ENCODE measurements at places on chromosomes 4 and X. TPM values are rescaled to one million over a fixed set of nuclear protein-coding genes. Genes with fewer than 3 reads are reported as not detected.

- no peak for DNase-seq
Observed at GRCh38 chr4:48467891-48468290, 15.3 kb upstream of the SLC10A4 start.

- DNase-seq = peak; percentile 5
Observed at GRCh38 chr4:54499308-54500074, 158.3 kb upstream of the KIT start.

DNA sequence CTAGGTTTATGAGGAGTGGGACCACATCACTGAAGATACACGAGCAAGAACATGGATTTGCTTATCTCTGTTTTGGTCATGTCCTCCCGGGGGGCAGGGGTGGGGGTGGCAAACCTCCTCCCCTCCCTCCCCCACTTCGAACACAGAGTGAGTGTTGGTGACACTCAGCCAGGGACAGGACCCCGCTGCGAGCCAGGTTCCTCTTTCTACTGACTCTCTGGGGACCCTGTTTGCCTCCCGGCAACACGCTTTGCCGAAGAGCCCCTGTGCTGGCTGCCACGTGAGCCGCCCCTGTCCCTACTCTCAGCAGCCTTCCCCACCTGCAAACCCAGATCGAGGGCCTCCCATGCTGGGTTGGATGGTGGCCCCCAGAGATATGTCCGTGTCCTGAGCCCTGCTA, 34.7 kb downstream of the P2RY8 start:
- no peak for DNase-seq

DNA sequence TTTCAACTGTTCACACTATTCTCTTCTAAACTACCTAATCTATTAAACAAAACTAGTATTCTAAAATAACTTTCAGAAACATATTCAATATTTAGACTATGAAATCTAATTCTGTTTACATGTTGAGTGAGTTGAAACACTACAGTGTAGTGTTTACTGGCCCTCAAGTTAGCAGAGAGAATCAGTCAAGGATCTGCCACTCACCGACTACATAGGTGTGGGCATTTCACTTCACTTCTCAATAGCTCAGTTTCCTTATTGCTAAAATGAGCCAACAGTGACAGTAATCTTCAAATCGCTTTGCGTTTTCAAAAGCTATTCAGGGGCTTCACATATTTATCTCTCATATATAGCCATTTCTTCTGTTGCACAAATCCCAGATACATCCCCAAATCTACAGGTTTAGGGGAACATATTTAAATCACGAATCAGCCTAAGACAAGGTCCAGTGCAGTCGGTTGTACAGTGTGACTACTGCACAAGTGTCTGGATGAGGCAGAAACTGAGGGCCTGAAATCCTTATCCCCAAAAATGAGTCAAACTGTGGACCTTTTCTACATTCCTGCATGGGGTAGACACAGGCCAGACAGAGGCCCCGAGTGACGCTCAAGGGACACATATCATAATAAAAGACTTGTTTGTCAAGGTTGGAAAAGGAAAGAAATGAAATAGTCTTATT, 129.8 kb downstream of the PPP3CA start:
- peak; percentile 22 for DNase-seq

- no peak for DNase-seq
Observed at GRCh38 chr4:4872314-4872903, 12.9 kb downstream of the MSX1 start.

DNA sequence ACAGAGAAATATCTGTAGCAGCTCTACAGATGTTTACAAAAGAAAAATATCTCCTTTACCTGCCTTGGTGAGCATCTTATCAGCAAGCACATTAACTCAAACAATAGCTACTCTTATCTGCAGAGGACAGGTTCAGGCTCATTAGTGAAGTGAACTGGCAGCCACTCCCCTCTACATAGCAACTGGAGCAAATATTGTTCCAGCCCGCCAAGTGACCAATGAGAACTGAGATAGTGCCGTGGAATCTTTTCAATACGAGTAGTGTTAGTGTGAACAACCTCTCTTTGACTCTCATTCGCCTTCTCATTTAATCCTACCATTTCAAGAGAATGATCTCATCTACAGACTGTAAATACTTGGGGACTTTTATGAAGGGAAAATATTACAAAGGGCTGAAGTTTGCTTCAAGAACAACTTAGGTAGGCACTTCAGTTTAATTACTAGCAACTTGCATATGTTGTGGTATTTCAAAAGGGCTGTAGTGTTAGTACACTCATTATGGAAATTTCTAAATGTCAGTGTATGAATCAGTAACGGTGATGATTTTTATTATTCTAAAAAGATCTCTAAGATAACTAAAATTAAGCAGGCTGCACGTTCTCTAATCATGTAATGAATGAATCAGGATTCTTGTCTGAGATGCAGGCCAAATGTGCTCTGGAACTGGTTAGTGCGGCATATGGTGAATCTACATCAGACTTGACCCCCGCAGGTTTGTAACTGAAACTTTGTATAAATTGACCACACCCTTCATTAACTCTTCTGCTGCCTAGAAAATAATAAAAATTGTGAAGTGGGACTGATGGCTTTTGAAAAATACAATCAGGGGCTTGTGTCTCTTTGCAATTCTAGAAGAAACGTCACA, 72.4 kb downstream of the PALLD start:
- no peak for DNase-seq

GRCh38 chr4:145679991-145680455, at the start of gene C4orf51:
TSS of gene C4orf51 (plus strand) at chr4:145680146. CDS start at chr4:145680204, 58 bp downstream.
- DNase-seq = peak; percentile 75

DNA sequence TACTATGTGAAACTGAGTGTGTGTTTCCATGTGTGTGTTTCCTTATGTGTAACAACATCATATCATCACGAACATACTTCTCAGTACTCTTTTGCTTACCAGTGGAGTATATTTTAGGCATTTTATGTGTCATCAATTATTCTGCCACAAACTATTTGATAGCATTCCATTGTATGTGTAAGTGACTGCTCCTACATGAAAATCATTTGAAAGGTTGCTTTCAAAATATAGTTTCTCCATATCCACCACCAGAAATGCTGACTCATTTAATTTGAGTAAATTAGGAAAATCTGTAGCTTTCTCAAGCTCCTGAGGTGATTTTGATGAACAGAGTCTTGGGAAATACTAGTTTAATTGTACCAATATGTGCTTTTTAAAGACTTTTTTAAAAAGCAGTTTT, 376.2 kb downstream of the PCDH18 start:
- peak; percentile 69 for DNase-seq

DNA sequence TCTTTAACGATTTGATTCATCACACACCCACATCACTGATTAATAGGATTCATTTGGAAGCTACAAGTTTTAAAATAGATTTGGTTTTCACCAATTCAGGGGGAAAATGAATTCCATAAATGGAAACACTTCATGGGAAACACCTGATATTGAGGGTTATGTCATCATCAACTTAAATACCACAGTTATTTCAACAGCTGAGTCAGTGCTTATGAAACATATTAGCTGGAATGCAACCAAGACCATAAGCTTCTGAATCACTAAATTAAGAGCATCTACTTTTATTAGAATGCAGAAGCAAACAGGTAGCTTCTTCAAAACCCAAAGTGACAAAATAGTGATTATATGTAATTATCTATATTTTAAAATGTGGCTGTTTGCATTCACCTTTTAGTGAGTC, 207.8 kb upstream of the DCAF8L1 start:
- DNase-seq = peak; percentile 86

DNA sequence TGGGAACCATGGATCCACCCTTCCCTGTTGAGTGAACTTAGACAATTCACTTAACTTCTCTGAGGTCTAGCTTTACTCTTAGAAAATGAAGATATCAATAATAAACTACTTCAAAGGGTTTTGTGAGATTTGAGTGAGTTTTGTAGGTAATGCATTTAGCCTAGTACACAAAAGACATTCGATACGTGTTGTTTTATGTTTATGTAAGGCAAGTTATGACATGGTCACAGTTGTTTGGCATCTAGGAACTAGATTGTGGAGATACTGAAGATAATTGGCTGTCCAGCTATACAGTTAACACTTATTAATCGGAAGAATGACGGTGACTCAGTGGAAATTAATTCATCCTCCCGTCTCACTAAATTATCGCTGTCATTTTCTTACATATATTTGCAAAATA, 1781.1 kb upstream of the TENM3 start:
- DNase-seq = no peak

GRCh38 chr4:14903321-14903720, 99.0 kb upstream of the CPEB2 start:
- no peak for DNase-seq

DNA sequence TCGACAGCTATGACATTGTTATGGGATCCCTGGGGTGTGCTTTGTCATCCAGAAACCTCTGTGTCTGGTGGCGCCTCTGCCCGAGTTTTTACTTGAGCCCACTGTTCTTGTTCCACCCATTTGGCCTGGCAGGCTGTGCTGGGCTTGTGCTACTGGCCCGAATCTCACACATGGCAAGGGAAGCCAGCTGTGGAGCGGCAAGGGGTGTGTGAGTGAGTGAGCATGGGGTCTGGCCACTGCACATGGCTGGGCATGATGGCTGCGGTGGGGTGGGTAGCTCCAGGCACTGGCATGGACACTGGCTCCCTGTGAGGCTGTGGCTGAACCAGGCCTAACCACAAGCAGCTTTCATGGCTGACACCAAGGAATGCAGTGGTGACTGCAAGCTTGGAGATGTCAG, 89.2 kb downstream of the DACH2 start:
- no peak for DNase-seq

Gene DUSP21
- total RNA-seq = not detected

Gene GPR173
- 1.1 TPM for total RNA-seq

Gene ZFX
- 99.3 TPM for total RNA-seq

Gene PDLIM5
- 159 TPM for total RNA-seq
